ENCODE measurements at places on chromosomes 6 and 20.
A peak's percentile ranks its signal among the peaks of the same experiment; 100 is the strongest.

DNA sequence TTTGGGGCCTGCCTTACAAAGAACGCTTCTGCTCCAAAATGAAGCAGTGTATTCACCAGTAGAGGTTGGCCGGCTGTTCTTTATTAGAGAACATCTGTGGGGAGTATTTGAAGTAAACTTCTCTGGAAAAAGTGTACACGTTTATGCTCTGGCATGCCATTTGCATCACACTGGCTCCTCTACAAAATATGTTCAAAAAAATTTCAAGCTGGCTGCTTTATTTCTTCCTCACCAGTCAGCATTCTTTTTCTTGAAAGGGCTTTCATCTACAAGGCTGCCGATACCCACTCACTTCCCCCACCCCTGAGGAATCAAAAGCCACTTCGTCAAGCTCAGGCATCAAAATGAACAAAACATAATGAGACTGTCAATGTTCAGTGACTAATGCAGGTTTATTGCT, 294.1 kb downstream of the TFAP2B start:
- no peak overlapping the region for H3K4me3 ChIP-seq
- H3K36me3 ChIP-seq, result no peaks in the 10 kb centered on the region
- H3K27ac ChIP-seq, result no peak overlapping the region
- no peak for DNase-seq
- H3K27me3 ChIP-seq, result no peaks in the 10 kb centered on the region

GRCh38 chr6:166201878-166202277, 34.2 kb upstream of the TBXT start:
- no peak for DNase-seq
- H3K27me3 ChIP-seq, result no peaks in the 10 kb centered on the region
- H3K27ac ChIP-seq, result no peak overlapping the region
- no peaks in the 10 kb centered on the region for H3K36me3 ChIP-seq
- H3K4me1 ChIP-seq, result peaks cover 2% of the 10 kb centered on the region
- no peak overlapping the region for H3K4me3 ChIP-seq

DNA sequence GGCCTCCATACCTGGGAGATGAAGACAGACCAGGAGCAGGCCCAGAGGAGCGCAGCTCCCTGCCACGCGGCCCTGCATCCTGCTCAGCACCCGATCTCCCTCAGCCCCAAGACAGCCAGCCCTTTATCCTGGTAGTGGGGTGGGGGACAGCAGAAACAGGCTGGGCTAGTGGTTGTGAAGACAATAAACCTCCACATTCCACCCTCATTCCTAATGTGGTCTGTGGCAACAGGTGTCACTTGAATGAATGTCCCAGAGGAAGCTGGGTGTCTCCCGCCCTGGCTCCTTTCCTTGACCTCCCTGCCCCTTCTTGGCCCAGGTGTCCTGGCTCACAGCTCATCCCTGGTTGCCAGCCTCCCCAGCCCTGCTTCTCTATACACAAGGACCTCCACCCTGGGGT, at the start of gene C6orf15:
Gene C6orf15, minus strand, starts transcription at position 98 of the 400 bp plus-strand sequence. Its CDS starts 20 bp downstream, at position 78.
- H3K27ac ChIP-seq, result no peak within 1 kb of the TSS
- no peaks in the 10 kb centered on the region for H3K36me3 ChIP-seq
- H3K4me3 ChIP-seq, result no peak within 1 kb of the TSS

- no peaks in the 10 kb centered on the region for H3K36me3 ChIP-seq
- H3K27ac ChIP-seq, result no peak overlapping the region
- no peak for DNase-seq
These were observed 441.1 kb upstream of the JARID2 start for GRCh38 chr6:14804785-14805210.

DNA sequence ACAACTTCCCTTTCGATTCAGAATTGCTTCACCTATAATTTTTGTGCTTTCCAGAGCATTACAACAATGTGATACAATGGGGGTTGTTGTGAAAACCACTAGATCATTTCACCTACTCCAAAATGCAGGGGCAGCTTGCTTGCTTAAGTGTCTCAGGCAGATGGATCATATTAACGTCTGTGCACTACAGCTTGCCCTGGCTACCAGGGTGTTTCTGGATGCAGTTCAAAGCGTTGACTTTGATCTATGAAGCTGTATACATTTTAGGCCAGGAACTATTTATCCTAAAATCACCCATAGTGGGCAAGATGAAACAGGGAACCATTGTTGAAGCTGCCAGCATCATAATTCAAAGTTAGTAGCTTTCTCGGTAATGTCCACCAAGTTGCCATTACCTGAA, 339.5 kb upstream of the HSF2 start:
- no peak for DNase-seq
- H3K4me3 ChIP-seq, result no peak overlapping the region
- no peaks in the 10 kb centered on the region for H3K4me1 ChIP-seq

GRCh38 chr6:11771473-11772048, 7.0 kb downstream of the ADTRP start:
- H3K4me1 ChIP-seq, result no peaks in the 10 kb centered on the region
- no peak overlapping the region for H3K4me3 ChIP-seq
- no peaks in the 10 kb centered on the region for H3K36me3 ChIP-seq
- H3K27me3 ChIP-seq, result peaks cover 18% of the 10 kb centered on the region
- no peak overlapping the region for H3K27ac ChIP-seq
- no peak for DNase-seq

- no peak overlapping the region for H3K27ac ChIP-seq
- no peak overlapping the region for H3K4me3 ChIP-seq
- H3K36me3 ChIP-seq, result no peaks in the 10 kb centered on the region
- H3K4me1 ChIP-seq, result no peaks in the 10 kb centered on the region
- H3K27me3 ChIP-seq, result no peaks in the 10 kb centered on the region
These were observed 10.7 kb downstream of the SDC4 start for GRCh38 chr20:45337367-45338120.

DNA sequence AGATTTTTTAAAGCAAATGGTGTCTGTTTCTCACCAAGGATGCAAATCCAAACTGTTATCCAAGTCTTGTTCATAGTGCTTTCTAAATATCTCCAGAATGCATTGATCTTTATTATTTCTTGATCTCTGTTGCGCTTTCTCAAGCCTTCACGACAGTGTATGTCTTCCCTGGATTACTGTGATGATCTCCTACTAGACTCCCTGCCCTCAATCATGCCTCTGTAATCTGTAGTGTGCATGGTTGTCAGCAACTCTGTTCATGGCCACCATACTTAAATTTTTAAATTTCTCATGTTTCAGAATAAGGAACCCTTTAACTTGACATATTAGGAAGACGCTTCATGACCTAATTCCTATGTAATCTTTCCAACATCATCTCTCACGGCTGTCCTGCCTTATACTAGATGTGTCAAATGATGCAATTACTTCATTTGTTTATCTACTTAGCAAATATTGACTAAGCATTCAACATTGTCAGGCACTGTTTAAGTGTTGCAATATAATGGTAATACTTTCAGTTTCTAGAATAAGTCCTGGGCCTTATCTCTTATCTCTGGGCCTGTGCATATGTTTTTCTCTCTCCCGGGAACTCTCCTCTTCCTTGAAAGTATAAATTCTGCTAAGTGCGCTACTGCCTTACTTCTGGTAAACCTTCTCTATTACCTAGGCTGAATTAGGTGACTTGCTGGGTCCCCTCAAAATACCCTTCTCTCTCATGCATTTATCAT, 25.6 kb upstream of the AHI1 start:
- H3K36me3 ChIP-seq, result no peaks in the 10 kb centered on the region
- H3K4me3 ChIP-seq, result no peak overlapping the region
- H3K27me3 ChIP-seq, result no peaks in the 10 kb centered on the region
- DNase-seq, result no peak

DNA sequence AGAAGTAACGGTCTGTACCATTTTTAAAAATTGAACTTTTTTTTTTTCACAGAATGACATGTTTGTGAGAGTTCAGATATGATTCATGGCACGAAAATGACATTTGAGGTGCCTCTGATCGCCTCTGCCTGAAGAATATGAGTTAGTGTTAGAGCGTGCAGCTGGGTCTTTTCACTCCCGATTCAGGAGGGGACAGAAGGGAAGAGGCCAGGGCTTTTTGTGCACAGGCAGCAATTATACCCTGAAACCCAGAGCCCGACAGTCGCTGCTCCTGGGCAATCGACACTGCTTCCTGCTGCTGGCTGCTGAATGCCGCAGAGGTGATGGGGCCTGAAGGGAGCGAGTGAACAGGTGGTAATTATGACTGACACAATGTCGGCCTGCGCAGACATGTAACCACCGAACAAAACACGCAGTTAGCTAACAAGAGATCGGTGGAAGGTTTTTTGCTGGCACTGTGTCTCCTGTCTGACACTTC, 652.0 kb upstream of the NOX3 start:
- H3K27me3 ChIP-seq, result no peaks in the 10 kb centered on the region
- no peak for DNase-seq
- H3K36me3 ChIP-seq, result no peaks in the 10 kb centered on the region
- no peaks in the 10 kb centered on the region for H3K4me1 ChIP-seq

- no peaks in the 10 kb centered on the region for H3K36me3 ChIP-seq
- no peak for DNase-seq
- peaks cover 9% of the 10 kb centered on the region for H3K27me3 ChIP-seq
- no peaks in the 10 kb centered on the region for H3K4me1 ChIP-seq
- H3K27ac ChIP-seq, result no peak overlapping the region
These were observed 184.9 kb upstream of the SNX9 start for GRCh38 chr6:157637941-157638662.

DNA sequence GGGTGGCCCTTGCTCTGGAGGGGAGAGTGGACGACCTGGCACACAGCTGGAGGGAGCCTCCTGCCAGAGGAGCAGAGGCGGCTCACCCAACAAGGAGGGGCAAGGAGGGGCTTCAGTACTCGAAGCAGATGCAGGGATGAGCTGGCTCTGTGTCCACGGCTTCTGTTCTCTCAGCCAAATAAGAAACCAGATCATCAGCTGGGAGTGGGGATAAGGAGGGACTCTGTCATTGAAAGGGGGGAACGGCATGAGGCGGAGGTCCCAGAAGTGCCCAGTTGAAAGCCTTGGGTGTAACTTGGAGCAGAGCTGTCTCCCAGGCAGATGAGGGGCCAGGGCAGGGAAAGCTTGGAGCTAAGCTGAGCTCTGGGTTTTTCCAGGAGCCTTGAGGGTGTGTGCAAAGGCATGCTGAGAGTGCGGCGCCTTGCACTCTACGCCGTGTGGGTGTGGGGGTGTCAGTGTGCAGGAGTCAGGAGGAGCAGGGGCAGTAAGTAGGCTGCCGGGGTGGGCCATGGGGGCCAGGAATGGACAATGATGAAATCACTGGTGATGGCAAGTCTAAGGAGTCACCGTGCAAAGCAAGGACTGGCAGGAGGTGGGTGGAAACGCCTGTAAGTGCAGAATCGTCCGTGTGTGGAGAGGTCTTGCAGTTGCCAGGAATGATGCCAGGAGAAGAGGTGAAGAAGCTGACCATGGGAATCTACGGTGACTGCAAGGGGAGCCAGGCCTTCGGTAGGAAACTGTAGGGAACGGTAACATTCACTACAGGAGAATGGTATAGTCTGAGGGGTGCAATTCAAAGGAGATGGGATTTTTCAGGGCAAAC, 85.4 kb upstream of the FOXQ1 start:
- no peak overlapping the region for H3K27ac ChIP-seq
- H3K36me3 ChIP-seq, result no peaks in the 10 kb centered on the region
- H3K4me1 ChIP-seq, result no peaks in the 10 kb centered on the region
- H3K4me3 ChIP-seq, result no peak overlapping the region
- no peaks in the 10 kb centered on the region for H3K27me3 ChIP-seq
- DNase-seq, result no peak

DNA sequence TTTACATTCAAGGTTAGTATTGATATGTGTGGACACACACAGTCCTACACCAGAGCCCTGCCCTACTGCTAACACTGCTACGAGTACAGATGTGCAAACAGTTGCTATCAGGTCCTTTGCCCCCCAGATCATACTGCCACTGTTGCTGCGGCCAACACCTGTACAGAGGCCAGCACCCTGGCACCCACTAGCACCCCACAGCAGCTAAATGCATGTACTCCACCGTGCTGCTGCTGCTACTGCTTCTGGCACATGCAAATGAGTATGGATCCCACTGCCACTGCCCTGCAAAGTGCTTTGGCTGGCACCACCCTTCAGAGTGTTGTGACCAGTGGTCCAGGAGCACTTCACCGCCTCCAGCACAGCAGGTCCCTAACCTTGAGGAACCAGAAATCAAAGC, 621.9 kb downstream of the GRIK2 start:
- no peak for DNase-seq
- no peaks in the 10 kb centered on the region for H3K27me3 ChIP-seq
- H3K4me1 ChIP-seq, result no peaks in the 10 kb centered on the region
- H3K4me3 ChIP-seq, result no peak overlapping the region
- H3K27ac ChIP-seq, result no peak overlapping the region

DNA sequence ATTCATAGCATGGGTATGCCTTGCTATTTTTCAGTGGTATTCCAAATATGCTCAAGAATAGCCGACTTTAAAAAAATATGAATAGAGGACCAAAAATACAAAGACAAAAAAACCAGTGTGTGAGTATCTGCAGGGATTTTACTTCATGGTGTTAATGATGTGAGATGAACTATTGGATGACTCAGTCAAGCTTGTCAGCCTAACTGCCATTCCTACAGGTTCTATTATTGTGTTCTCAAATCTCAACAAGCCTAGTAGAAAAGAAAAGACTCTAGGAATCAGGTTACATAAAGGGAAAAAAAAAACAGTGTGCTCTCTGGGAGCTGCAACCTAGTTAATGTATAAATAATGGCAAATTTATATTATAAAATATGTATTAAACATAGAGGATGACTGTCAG, 588.4 kb upstream of the BTBD3 start:
- DNase-seq, result no peak
- no peak overlapping the region for H3K4me3 ChIP-seq
- no peaks in the 10 kb centered on the region for H3K36me3 ChIP-seq
- no peaks in the 10 kb centered on the region for H3K4me1 ChIP-seq
- no peaks in the 10 kb centered on the region for H3K27me3 ChIP-seq
- no peak overlapping the region for H3K27ac ChIP-seq

- DNase-seq, result peak; percentile 28
- no peak overlapping the region for H3K27ac ChIP-seq
- no peaks in the 10 kb centered on the region for H3K27me3 ChIP-seq
- no peaks in the 10 kb centered on the region for H3K36me3 ChIP-seq
- H3K4me1 ChIP-seq, result no peaks in the 10 kb centered on the region
These were observed 38.5 kb downstream of the KCNQ2 start for GRCh38 chr20:63433756-63434531.

DNA sequence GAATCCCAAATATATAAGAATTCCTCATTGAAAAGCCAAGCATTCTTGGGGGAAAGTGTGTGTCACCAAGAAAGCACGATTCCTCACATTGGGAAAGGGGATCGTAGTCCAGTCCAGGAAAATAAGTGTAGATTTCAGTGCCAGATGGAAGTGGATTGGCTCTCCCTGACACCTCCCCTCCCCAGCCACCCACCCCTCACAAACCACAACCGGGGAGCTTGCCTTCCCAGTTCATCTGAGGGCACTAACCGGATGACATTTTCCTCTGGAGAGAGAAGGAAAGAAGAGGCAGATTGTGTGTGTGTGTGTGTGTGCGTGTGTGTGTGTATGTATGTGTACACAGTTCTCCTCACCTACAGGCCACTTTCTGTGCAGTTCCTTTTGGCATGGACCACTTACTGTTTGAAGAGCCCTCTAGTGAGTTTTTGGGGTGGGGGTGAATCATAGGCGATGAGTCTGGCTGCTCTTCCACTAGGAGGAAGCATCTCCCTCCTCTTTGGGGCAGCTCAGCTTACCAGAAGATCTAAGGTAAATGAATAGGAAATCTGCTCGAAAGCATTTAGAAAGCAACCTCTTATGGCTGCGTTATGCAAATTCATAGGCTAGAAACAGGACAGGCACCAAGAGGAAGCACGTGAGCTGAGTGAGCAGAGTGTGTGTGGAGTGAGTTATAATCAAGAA, 20.8 kb downstream of the DAAM2 start:
- DNase-seq, result no peak
- H3K36me3 ChIP-seq, result no peaks in the 10 kb centered on the region
- no peak overlapping the region for H3K4me3 ChIP-seq
- no peak overlapping the region for H3K27ac ChIP-seq

- H3K27ac ChIP-seq, result no peak overlapping the region
- H3K4me1 ChIP-seq, result no peaks in the 10 kb centered on the region
- no peaks in the 10 kb centered on the region for H3K36me3 ChIP-seq
- no peaks in the 10 kb centered on the region for H3K27me3 ChIP-seq
These were observed 261.6 kb upstream of the SASH1 start for GRCh38 chr6:148081076-148081475.
